ENCODE measurements at places on chromosomes 1 and 21. TPM values are rescaled to one million over a fixed set of nuclear protein-coding genes. Genes with fewer than 3 reads are reported as not detected.
A peak's percentile ranks its signal among the peaks of the same experiment; 100 is the strongest.

- no peak overlapping the region for H3K27ac ChIP-seq
- H3K36me3 ChIP-seq: no peaks in the 10 kb centered on the region
- no peaks in the 10 kb centered on the region for H3K4me1 ChIP-seq
- no peaks in the 10 kb centered on the region for H3K27me3 ChIP-seq
Observed at GRCh38 chr1:172779491-172779890, 120.6 kb downstream of the FASLG start.

GRCh38 chr1:177200290-177200689, 29.5 kb downstream of the BRINP2 start:
- no peak for DNase-seq
- no peak overlapping the region for H3K27ac ChIP-seq
- no peak overlapping the region for H3K4me3 ChIP-seq
- H3K36me3 ChIP-seq: no peaks in the 10 kb centered on the region
- no peaks in the 10 kb centered on the region for H3K27me3 ChIP-seq

Gene CCDC17
- 3.5 TPM for total RNA-seq

DNA sequence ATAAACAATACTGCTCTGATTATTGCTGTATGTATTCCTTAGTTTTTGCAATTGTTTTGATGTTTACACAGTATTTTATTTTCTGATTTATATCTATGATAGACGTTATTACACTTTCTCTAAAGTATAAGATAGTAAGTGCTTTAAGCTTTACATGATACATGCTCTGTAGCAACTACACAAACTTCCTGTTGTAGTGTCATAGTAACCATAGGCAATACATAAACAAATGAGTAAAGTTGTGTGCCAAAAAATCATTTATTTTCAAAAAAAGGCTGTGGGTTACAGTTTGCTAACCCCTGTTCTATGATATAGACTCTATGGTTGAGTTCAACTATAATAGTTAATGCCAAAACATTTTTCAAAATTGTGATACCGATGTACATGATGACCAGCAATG, 1156.4 kb downstream of the AMY1C start:
- no peak for DNase-seq
- no peak overlapping the region for H3K4me3 ChIP-seq
- H3K27ac ChIP-seq: no peak overlapping the region
- H3K27me3 ChIP-seq: no peaks in the 10 kb centered on the region
- H3K4me1 ChIP-seq: no peaks in the 10 kb centered on the region

DNA sequence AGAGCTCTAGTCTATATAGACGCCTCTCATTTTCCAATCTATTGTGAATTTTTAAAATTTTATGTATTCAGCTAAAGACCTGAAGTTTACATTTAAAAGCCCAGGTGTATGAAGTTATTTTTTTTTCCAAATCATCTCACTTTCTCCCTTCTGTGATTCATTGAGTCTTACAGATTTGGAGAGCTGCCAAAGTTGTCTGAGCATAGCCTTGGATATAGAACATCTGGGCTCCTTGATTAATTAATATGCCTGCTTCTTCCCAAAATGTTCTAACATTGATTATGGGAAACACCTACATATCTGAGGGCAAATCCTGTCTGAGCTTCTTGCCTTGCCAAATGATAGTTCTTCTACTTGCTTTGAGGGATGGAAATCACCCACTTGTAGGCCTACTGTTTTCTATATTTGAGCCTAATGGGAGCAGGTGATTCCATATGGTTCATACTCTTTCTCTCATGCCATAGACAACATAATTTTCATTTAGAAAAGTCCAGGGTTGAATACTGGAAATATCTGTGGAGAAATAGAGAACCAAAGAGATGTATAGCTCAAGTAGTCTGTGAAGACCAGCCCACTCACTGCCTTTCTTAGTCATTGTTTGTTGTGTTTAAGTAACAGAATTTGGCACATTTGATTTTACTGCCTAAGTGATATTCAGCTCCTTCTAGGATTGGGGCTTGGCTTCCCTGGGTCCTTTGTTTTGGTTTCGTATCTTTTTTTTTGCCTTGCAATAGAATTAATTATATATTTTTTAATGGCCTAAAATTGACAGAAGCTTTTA, 46.2 kb downstream of the MACF1 start:
- no peaks in the 10 kb centered on the region for H3K4me1 ChIP-seq
- H3K27me3 ChIP-seq: no peaks in the 10 kb centered on the region
- no peak overlapping the region for H3K27ac ChIP-seq
- peaks cover 17% of the 10 kb centered on the region for H3K36me3 ChIP-seq
- no peak overlapping the region for H3K4me3 ChIP-seq

Gene RGL1
- 36.3 TPM for total RNA-seq

Gene CYP4B1
- total RNA-seq: 66.7 TPM

GRCh38 chr1:243315893-243316292, 60.1 kb downstream of the SDCCAG8 start:
- peaks cover 57% of the 10 kb centered on the region for H3K4me1 ChIP-seq
- peaks cover 3% of the 10 kb centered on the region for H3K36me3 ChIP-seq
- peak overlapping the region; percentile 94 for H3K27ac ChIP-seq
- no peaks in the 10 kb centered on the region for H3K27me3 ChIP-seq
- H3K4me3 ChIP-seq: no peak overlapping the region
- no peak for DNase-seq

GRCh38 chr1:89799495-89799894, 21.3 kb upstream of the LRRC8D start:
- no peak overlapping the region for H3K4me3 ChIP-seq
- DNase-seq: no peak
- no peaks in the 10 kb centered on the region for H3K4me1 ChIP-seq
- no peaks in the 10 kb centered on the region for H3K27me3 ChIP-seq

GRCh38 chr1:243548516-243548915, 292.7 kb downstream of the SDCCAG8 start:
- H3K27ac ChIP-seq: no peak overlapping the region
- no peak overlapping the region for H3K4me3 ChIP-seq
- DNase-seq: no peak
- H3K36me3 ChIP-seq: no peaks in the 10 kb centered on the region

GRCh38 chr21:37704751-37705150, 211.5 kb downstream of the KCNJ6 start:
- DNase-seq: peak; percentile 79
- no peaks in the 10 kb centered on the region for H3K36me3 ChIP-seq
- H3K4me1 ChIP-seq: peaks cover 7% of the 10 kb centered on the region

- H3K27me3 ChIP-seq: no peaks in the 10 kb centered on the region
- H3K4me1 ChIP-seq: peaks cover 3% of the 10 kb centered on the region
- peaks cover 17% of the 10 kb centered on the region for H3K36me3 ChIP-seq
- peak overlapping the region; percentile 28 for H3K27ac ChIP-seq
- H3K4me3 ChIP-seq: no peak overlapping the region
Observed at GRCh38 chr1:39258146-39258924, 53.8 kb downstream of the MACF1 start.

DNA sequence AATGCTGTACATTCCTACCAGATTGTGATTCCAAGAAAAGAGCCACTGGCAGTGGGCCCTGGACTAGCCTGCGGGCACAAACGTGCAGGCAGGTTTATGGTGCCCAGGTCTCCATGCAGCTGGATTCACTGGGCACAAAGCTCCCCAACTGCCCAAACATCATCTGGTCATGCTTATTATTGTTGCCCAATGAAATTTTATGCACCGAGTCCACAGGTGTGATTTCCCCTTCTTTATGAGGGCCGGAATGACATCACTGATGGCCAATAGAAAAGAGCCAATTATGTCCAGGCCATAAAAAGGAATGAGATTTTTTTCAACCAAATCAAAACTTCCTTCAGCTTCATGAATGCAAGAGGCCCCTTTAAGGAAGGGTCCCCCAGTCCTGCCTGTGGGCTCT, 66.2 kb downstream of the ERI3 start:
- H3K27ac ChIP-seq: no peak overlapping the region
- H3K4me3 ChIP-seq: no peak overlapping the region
- H3K36me3 ChIP-seq: peaks cover 5% of the 10 kb centered on the region
- no peak for DNase-seq
- no peaks in the 10 kb centered on the region for H3K27me3 ChIP-seq

Gene NID1
- total RNA-seq: 64.2 TPM

- no peak overlapping the region for H3K4me3 ChIP-seq
- H3K27ac ChIP-seq: no peak overlapping the region
- peaks cover 26% of the 10 kb centered on the region for H3K4me1 ChIP-seq
Observed at GRCh38 chr1:94787691-94788090, 32.5 kb upstream of the SLC44A3 start.

DNA sequence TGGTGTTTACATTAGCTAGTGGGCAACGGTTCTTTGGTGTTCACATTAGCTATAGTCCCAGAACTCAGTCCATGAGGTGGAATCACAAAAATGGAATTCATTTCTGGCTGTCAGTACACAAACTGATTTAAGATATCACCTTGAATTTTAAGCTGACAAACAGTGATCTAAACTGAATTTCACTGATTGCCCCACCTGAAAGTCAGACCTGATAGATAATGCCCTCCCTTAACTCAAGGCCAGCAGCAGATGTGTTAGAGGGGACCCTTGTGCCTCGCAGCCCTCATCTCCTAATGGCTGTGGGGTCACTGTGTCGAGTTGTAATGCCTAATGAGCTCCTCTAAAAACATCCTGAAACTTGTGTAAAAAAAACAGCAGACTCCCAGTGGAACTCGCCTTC, 8.6 kb downstream of the ARF1 start:
- no peak overlapping the region for H3K27ac ChIP-seq
- no peak overlapping the region for H3K4me3 ChIP-seq
- DNase-seq: no peak

GRCh38 chr1:65423884-65424572, 3.6 kb downstream of the LEPR start:
- no peaks in the 10 kb centered on the region for H3K27me3 ChIP-seq
- H3K4me1 ChIP-seq: peaks cover 32% of the 10 kb centered on the region
- H3K4me3 ChIP-seq: no peak overlapping the region
- H3K27ac ChIP-seq: no peak overlapping the region
- H3K36me3 ChIP-seq: peaks cover 19% of the 10 kb centered on the region

Gene MX1
- total RNA-seq: 35.4 TPM

DNA sequence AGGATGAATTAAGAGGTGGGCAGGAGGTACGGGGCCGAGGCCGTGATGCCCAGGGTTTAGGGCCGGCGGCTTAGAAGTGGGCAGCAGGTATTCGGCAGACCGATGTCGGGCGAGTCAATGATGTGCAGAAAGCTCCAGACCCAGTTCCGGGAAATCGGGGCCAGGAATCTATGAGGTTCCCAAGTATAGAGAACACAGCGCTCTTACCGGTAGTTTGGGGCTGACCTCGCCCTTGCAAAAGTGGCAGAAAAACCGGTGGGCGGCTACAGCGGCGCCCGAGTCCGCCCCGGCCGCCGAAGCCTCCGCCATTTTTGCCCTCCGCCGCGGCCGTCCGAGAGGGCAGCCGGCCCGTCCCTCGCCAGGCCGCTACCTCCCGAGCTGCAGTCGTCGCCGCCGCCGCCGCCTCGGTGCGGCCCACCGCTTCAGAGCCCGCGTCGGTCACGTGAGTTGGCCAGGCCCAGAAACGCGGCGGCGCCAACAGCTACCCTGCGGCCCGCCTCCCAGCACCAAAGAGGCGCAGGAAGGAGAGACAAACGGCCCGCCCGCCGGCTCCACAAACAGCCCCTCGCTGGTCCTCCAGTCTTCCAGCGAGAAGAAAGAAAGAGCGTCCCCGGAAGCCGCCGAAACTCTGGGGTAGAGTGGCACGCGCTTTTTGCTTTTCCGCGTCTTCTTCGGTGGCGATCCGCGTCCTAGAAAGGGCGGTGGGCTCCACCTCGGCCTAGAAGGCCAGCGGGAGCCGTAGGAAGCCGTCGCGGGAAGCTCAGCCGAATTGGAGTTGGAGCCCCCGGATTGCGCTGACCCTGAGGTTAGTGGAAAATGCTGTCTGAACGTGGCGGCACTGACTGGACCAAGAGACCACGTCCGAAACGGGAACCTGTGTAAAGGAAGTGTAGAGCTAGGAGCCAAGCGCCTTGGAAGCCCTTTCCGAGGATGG, at the start of the genes POLR3C and RNF115:
POLR3C (plus strand) TSS at position 636 of the 934 bp plus-strand sequence. CDS start 1,577 bp downstream, outside the sequence.
RNF115 (minus strand) TSS at position 531 of the 934 bp plus-strand sequence; CDS start at position 309, 222 bp downstream.
- peak within 1 kb of the TSS; percentile 63 for H3K4me3 ChIP-seq
- peaks cover 24% of the 10 kb centered on the region for H3K36me3 ChIP-seq
- H3K27ac ChIP-seq: peak within 1 kb of the TSS; percentile 85
- peak; percentile 94 for DNase-seq

DNA sequence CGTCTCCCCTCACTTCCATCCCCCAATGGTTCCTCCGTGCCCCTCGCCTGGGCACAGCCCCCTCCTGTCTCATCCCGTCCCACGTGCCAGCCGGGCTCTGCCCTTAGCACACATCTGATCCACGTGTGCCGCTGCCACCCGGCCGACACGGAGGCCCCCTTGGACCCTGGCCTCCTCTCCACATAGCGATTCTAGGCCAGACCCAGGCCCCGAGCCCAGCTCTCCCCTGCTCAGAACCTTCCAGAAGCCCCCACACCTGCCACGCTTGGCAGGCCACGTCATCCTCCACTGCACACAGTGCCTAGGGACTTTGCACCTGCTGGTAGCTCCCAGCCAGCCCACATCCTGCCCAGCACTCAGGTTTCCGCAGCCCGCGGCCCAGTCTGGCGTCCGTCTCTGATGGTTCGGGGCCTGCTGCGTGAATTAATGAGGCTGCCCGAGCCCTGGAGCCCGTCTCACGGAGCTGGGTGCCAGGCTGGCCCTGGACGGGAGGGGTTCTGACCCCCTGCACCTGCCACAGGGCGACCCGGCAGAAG, 20.1 kb downstream of the PLCH2 start:
- H3K27ac ChIP-seq: no peak overlapping the region
- H3K4me1 ChIP-seq: no peaks in the 10 kb centered on the region
- no peak overlapping the region for H3K4me3 ChIP-seq
- H3K36me3 ChIP-seq: no peaks in the 10 kb centered on the region
- no peak for DNase-seq

DNA sequence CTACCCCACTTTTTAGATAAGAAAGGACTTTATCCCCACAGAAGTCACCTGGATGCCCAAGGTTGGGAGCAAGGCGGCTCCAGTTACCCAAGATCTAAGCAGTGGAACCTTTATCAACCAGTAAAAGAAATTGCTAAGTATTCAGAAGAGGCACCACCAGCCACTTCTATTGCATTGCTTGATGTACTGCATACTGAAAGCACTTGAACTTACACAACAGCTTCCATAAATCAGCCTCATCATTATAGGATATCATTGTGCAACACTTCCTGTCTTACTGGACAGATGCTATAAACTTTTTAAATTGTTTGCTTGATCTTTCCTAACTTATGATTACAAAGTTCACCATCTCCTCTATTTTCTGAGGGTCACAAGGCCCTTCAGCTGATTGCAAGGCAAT, 642.7 kb upstream of the CXADR start:
- H3K27ac ChIP-seq: no peak overlapping the region
- no peaks in the 10 kb centered on the region for H3K36me3 ChIP-seq
- DNase-seq: no peak
- H3K4me1 ChIP-seq: no peaks in the 10 kb centered on the region
- no peak overlapping the region for H3K4me3 ChIP-seq
